ENCODE measurements at places on chromosomes 3 and 15.

- no peak for DNase-seq
These were observed 27.2 kb downstream of the USP3 start for GRCh38 chr15:63531586-63531985.

- no peak for DNase-seq
These were observed 49.9 kb downstream of the COL6A5 start for GRCh38 chr3:130395331-130395730.

- DNase-seq = no peak
These were observed 192.0 kb downstream of the UBE3A start for GRCh38 chr15:25246641-25247406.

DNA sequence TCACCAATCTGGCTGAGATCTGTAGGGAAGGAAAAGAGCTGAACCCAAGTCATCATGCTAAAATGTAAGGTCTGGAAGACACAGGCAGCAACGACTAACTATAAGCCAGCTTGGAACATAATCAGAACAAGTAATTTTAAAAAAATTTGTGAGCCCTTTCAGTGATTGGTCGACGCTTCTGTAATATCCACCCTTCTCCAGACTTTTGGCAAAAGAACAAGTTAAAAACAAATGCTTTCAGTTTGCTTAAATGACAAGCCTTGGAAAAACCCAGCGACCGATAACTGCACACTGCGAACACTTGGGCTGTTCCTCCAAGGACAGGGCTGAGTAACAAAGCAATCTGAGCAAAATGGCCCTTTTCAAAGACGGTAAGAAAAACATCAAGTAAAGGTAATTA lies 49.6 kb downstream of the PCSK6 start:
- no peak for DNase-seq

GRCh38 chr3:148333091-148333490 lies 364.6 kb upstream of the AGTR1 start:
- no peak for DNase-seq

- DNase-seq = peak; percentile 35
These were observed 20.0 kb downstream of the SLC35G2 start for GRCh38 chr3:136838641-136839555.

- no peak for DNase-seq
These were observed 14.9 kb upstream of the PCSK6 start for GRCh38 chr15:101504373-101504772.

DNA sequence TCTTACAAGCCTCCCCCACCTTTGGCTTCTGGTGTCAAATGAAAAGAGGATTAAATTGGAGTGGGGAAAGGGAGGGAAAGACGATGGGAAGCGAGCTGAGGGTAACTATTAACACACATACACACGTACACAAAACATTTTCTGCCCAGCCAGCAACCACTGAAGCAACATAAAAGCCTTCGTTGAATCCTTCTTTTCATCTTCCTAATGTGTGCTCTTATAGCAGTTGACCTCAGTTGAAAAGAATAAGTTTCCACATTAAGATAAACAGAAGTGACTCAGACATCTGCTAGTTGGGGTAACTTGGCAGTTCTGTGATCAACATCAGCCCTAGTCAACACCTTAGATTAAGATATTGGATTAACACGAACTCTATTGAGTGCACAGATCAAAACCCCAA lies 558.5 kb downstream of the MECOM start:
- DNase-seq = peak; percentile 49

DNA sequence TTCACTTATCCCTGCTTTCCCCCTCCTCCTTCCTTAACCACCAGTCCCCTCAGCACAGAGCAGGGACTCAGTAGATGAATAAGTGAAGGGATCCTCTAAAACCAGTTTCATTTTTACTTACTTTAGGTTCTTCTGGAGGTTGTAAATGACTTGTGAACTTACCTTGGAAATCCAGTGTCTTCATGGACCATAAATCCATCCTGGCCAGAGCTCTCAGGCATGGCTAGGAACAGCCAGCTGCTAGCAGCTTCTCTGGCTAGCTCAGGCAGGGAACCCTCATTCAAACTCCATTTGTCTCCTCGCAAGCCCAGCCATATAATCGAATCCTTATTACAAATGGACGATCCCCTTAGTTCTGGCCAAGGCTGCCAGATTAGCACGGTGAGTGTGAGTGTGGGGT lies 78.5 kb downstream of the LRTM1 start:
- no peak for DNase-seq

GRCh38 chr15:63946524-63947065 lies 99.7 kb downstream of the DAPK2 start:
- no peak for DNase-seq

DNA sequence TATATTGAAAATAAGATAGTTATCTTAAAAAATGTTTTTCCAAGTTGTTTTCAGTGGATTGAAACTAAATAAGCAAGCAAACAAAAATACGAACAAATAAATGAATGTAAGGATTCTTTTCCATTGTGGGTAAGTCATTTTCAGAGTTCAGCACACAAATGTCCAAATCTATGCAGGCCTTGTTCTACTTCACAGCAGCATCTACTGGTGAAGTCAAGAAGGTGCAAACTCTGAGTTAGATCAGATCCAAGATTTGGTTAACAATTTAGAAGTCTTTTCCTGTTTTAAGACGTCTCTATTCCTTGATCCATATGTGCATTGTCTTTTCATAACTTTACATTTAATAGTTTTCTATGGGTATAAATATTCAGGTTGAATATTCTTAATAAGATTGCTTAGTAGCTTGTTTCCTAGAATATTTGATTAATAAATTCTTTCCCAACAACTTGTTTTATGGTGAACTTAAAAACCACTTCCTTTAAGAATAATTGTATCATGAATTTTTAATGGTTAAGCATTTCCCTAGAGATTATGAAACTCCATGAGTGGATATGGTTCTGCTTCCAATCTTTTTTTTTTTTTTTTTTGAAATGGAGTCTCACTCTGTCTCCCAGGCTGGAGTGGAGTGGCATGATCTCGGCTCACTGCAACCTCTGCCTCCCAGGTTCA lies 10.5 kb downstream of the PTX3 start:
- DNase-seq = peak; percentile 59

DNA sequence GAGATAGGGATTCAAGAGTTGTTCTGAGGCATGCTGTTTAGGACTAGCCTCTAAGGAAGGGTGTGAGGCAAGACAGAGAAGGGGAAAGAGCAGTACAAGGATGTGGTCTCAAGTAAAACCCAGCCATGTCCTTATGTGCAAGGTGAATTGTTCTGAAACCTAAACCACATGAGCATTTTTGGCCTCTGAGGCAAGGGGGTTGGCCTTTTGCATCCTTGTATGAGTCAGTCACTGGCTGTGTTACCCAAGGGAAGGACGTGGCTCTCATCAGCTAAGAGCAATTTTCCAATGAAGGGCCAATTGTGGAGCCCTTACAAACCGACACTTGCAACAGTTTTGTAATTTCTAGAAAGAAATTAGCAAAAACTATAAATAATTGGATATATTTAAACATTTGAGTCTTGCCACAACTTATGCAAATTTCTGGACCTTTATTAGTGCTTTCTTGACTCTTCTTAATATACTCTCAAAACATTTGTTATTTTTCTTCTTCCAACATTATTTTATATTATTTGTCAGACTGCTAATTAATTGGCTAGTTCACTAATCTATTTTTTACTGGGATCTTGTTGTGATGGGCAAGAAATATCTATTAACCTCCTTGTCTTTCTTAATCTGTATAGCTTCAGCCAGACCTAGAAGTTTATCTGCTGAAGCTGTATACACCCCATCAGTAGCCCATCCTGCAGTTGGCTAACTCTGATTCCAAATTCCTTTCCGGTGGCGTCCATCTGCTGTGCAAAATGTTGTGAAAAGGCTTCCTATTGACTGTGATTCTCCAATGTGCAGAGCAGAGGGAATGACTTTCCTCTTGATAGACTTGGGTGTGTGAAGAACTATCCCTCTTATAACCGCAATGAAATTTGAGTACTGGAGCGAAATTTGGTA lies 97.7 kb upstream of the P2RY1 start:
- peak; percentile 25 for DNase-seq

DNA sequence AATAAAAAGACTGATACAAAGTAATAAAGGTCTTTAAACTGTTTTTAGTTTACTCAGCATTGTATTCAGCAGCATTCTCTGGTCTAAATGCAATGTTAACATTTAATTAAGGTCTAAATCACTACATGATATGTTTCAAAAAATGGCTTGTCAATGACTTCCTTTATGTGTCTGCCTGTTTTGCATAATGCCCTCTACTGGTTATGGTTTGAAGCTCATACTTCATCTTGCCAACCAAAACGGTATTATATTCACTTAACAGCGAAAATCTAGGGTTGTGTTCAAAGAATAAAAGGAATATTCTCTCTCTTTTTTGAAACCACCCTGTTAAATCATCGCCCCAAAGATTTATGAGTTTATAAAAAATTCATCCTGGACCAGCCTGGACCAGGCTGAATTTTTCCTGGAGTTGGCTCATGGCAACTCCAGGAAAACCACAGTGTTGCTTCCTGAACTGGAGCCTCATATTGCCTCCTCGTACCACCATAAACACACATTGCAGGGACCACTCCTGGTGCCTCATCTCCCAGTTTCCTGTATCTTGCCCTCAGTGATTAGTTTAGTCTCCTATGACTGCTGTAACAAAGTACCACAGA lies 6.7 kb upstream of the NCEH1 start:
- no peak for DNase-seq

- no peak for DNase-seq
These were observed 13.9 kb upstream of the GPR171 start for GRCh38 chr3:151216641-151217607.

- no peak for DNase-seq
These were observed 234.8 kb upstream of the GADL1 start for GRCh38 chr3:31129241-31129640.

- no peak for DNase-seq
These were observed 527.6 kb downstream of the DIPK2A start for GRCh38 chr3:144499001-144499930.

DNA sequence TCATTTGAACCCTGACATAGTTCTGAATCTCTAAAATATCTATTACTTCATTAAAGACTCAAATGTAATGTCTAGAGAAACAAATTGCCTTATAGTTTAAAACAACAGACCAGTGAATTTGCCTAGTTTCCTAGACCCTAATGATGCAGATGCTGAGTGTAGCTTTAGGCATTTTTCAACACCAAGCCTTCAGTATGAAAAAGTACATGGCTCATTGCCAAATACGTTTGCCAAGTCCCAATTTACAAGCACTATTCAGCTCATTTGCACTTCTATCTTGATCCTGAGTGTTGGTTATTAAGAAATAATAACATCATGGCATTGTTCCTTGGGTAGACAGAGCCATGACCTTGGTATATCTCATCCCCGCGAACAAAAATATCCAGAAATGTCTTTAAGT lies 46.8 kb downstream of the EOMES start:
- no peak for DNase-seq

- no peak for DNase-seq
These were observed 87.5 kb downstream of the RPL39L start for GRCh38 chr3:187051724-187052366.

- DNase-seq = no peak
These were observed 210.0 kb upstream of the TRIM42 start for GRCh38 chr3:140467796-140468315.

DNA sequence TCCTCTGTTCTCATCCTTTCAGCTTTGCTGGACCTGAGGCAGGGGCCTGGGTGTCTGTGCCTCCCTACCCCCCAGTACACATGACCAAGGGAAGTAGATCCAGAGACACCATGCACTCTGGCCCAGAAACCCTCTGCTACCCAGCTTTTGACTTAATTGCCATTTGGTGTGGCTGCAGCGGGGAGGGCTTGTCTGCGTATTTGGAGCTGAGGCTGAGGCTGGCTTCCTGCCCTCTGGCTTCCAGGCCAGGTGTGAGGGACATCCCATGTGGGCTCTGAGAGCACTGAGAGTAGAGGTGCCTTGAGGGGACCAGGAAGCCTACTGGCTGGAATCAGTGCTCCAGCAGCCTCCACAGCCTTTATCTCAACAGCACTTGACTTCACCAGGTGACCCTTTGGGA lies 26.9 kb downstream of the PPCDC start:
- no peak for DNase-seq

Data from myocyte (in vitro differentiated cells).